NCI-H774 (cell line): ENCODE measurements at places on chromosomes 5 and 9.

DNA sequence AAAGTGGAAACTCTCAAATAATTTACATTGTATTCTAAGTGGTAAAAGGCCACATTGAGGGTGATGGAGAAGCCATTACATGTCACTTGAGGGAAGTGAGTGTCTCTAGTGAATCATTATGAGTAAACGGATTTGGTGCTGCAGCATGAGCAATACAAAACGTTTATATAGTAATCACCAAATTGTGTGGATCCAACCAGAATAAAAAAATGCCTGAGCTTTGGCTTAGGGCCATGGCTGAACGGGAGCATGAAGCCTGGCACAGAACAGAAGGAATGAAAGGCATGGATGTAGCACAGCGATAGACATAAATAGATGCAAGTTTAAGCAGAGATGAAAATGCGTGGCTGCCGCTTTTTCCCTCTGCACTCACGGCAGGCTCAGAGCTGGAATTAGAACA lies 58.3 kb downstream of the PTTG1 start:
- DNase-seq: no peak

- no peak for DNase-seq
Observed at GRCh38 chr5:14235872-14236271, 92.7 kb downstream of the TRIO start.

- peak; percentile 46 for DNase-seq
Observed at GRCh38 chr5:38551030-38552017, 5.1 kb downstream of the LIFR start.

DNA sequence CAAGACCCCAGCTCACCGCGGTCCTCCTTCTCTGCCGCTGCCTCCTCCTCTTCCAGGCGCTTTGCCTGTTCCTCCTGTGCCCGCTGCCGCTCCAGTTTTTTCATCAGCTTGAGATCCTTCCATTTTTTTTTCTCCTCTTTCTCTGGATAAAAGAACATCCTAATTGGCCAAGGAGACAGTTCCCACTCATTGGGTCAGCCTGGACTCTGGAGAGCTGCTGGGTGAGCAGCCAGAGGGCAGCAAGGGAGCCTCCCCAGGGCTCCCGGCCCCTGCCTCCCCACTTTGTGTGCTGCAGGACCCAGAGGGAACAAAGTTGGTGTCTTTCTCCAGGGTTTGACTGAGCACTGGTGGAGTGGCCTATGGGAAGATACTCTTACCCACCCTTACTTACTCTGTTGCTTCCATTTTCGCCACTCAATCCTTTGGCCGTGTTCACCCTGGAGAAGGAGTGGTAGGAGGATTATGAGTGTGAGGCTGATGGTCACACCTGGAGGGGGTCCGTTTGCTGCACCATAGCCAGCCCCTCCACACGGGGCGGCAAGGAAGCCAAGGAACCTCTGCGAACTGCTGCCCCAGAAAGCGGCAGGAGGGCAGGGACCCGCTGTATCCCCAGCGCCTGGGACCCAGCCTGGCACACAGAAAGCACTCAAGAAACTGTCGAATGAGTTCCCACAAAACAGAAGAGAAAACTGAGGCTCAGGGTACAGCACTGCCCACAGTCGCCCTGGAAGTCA lies 708 bp downstream of the SPOUT1 start:
- DNase-seq: no peak

- DNase-seq: no peak
Observed at GRCh38 chr5:138930371-138931097, 55.4 kb upstream of the LRRTM2 start.

GRCh38 chr5:144169904-144170275 lies 569 bp downstream of the YIPF5 start:
- DNase-seq: no peak
